ENCODE measurements at places on chromosomes 5 and 9. TPM values are rescaled to one million over a fixed set of nuclear protein-coding genes. Genes with fewer than 3 reads are reported as not detected.

The GFI1B gene
- 1.4 TPM for total RNA-seq

The PCDHA4 gene
- 7.1 TPM for total RNA-seq

The ARL10 gene
- 25.1 TPM for total RNA-seq

The TRIM36 gene
- 32.7 TPM for total RNA-seq

The PCDHB6 gene
- total RNA-seq: 2.0 TPM

The IL5 gene
- total RNA-seq: not detected

The CCDC171 gene
- 25.2 TPM for total RNA-seq
